ENCODE measurements at places on chromosomes 7 and 10.

DNA sequence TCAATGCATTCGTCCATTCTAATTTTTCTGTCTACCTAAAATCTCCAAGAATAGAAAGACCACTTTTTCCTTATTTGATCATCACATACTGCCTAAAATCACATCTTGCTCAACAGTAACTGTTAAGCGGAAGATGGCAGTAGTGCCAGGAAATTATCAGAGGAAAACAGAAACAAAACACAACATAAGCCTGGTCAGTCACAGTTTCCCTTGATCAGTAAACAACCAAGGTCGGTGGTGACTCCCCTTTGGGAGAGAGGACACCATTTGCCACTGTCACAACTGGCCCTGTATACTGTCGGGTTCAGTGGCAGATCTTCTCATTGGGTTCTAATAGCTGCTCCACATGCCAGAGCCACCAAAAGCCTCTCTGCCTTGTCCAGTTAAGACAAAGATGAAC is 106.6 kb downstream of the PLXNA4 start:
- no peak for DNase-seq

DNA sequence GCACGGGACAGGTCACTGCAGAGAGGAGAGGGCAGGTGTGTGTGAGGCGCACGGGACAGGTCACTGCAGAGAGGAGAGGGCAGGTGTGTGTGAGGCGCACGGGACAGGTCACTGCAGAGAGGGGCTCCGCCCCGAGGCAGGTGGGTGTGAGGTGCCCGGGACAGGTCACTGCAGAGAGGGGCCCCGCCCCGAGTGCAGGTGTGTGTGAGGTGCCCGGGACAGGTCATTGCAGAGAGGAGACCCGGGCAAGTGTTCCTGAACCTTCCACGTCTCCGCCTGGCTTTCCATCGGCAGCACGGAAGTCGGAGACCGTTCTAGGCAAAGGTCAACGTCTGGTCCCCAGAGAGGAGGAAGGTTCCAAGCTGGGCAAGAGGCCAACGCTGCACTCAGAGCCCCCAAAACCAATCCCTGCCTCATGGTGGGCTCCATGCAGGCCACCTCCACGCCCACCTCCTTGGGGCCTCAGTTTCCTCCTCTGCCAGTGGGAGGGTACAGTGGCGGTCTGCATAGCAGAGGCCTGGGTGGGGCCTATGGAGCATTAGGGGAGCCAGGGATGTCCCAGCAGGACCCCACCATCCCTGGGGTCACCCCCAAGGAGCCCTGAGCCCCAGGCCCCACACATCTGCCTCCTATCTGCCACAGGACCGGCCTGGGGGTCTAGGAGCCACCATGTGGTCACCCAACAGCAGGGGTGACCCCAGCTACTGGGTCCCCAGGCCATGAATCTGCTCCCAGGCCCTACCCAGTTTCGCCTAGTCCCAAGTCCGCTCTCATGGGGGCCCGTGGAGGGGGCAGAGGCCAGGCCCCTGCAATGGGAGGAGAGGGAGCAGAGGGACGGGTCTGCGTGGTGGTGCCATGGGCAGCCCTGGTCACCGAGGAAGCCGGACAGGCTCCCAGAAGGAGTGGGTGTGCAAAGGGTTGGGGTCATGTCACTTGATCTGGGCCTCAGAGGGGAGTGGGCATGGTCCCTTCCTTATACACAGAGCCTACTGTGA is 57.0 kb downstream of the STK32C start:
- no peak for DNase-seq

DNA sequence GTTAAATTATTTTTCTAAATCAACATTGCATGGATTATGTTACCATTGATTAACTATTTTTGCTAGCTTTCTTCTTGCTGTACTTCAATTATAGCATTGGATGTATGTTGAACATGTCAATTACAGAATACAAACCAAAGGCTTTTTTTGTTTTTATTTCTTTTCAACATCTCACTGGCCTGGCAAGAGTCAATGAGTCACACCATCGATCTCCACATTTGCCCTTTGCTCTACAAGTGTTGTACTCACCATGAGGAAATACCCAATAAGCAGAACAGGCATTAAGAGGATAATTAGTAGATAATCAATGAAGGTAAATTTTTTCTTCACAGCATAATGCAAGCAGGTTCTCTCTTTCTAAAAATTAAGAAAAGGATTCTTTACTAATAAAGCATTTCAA is 23.3 kb downstream of the ANKRD22 start:
- DNase-seq = no peak

- DNase-seq = no peak
Observed at GRCh38 chr10:73601486-73601921, 10.4 kb upstream of the USP54 start.

DNA sequence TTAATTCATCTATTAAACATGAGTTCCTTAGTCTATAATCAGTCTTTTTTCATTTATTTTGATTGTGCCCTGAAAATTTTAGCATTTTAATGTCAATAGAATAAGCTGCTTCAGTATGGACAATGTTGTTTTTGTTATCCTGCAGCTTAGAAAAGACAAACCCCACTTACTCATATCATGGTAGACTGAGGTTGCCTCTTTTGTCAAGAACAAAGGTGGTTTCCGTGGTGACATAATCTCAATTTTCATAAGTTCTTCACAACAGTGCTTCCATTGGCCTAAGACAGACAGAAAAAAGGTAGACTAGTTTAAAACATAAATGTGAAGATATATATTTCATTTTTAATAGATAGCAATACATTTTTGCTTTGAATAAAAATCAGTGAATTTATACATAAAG is 69.1 kb downstream of the RTKN2 start:
- DNase-seq = no peak

DNA sequence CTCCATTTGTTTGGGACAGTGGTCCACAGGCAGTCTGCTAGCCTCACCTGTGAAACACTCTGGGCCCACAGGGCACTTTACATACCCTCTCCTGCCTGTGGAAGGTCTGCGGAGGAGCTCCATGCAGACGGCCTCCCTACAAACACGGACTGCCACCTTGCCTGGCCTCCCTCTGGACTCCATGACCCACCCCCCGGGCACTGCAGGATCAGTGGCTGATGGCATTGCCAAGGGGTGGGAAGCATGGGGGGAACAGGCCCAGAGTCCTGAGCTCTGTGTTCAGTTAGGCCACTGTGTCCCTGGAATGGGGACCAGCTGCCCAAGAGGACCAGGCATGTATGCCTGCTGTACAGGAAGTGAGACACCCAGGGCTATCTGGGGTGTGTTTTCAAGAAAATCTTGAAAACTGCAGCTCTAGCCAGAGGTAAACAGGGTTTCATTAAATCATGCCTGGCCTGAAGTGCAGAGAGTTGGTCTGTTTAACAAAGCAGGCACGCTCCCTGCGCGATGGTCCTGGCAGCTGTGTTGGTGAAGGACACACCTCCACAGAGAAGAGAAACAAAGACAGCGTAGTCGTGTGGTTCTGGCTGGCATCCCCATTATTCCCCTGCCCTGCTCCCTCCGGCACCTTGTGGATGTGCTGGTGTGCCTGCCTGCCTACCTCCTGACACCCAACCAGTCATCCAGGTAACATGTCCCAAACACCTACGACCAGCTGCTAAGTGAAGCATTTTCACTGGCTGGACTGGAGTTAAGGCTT is 470.8 kb upstream of the ZMIZ1 start:
- no peak for DNase-seq

- DNase-seq = no peak
Observed at GRCh38 chr10:99852481-99853213, 70.2 kb downstream of the ABCC2 start.

GRCh38 chr7:12567015-12567414 is 3.5 kb upstream of the SCIN start:
- no peak for DNase-seq

DNA sequence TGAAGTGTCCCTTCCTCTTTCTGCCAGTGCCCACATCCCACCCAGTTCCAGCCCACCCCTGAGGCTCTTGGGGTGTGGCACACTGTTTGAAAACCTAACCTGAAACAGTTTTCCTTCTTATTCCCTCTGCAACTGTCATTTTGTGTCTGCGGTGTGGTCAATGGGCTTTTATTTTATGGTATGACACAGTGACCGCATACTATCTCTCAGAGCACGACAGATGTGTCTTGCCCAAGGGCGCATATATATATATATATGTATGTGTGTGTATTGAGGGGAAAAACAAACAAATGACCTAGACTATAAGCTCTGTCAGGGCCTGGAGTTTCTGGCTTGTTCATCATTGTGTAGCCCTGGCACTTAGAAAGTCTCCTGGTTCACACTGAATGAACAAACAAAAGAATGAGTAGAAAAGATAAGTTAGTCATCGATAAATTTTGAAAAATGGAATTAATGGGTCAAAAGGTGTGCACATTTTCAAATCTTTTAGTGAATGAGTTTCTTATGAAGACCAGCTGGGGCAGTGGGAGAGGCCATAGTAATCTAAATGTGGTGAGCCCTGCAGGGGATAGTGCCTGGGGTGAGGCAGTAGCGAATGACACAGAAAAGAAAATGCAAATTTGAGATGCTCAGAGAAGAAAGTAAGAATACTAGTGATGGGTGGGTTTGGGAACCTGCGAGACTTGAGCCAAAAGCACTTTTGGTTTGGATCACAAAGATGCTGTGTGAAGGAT is 198.4 kb downstream of the SNX10 start:
- DNase-seq = no peak

DNA sequence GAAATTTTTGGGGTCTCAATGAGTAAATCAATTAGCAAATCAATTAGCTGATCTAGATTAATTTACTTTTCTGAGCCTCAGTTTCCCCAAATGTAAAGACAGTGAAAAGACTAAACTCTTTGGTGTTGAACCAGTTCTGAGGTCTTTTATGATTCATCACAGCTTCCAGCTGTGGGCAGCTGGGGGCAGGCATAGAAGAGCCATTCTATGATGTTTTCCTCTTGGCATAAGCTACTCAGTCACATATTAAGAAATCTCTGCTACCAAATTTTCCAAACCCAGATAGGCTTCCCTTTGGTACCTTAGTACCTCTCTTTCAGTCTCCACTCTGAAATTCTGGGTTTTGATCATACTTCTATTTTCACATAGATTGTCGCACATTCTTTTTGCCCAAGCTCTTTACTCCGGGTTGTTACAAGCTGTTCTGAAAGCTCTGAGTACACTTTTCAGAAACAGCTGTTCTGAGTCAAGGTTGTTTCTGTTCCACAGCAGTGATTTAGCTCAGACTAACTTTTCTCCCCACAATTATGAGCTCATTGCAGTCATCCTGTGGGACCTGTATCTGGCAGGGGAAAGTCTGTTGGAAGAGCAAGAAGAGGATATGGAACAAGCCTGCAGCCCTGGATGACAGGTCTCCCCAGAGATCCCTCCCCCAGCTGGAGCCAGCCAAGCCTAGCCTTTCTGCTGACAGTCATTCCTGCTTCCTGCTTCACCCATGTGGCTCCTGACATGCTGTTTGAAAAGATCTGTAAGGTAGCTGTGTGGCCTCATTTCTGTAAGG is 599.6 kb upstream of the GHITM start:
- no peak for DNase-seq

- no peak for DNase-seq
Observed at GRCh38 chr7:94274828-94275227, 119.9 kb upstream of the COL1A2 start.

GRCh38 chr7:29077176-29077575 is 69.2 kb downstream of the CPVL start:
- no peak for DNase-seq

DNA sequence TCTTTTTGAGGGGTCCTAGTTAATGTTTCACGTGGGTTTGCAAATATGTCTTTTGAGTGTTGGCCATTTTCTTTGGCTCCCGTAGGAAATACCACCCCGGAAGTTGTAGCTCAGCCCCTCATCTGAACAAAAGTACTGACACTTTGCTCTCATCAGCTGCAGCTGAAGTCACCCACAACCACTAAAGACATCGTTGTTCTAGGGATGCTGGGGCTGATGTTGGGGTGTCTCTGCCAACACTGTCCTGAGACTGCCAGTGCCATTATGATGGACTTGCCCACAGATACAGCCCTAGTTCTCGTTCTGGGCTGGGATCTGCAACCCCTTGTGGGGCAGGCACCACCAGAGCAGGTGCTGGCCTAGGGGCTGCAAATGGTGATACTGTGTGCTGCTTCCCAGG is 82.6 kb upstream of the ARHGAP21 start:
- no peak for DNase-seq

GRCh38 chr10:74957285-74957961 is 131.0 kb downstream of the KAT6B start:
- no peak for DNase-seq

DNA sequence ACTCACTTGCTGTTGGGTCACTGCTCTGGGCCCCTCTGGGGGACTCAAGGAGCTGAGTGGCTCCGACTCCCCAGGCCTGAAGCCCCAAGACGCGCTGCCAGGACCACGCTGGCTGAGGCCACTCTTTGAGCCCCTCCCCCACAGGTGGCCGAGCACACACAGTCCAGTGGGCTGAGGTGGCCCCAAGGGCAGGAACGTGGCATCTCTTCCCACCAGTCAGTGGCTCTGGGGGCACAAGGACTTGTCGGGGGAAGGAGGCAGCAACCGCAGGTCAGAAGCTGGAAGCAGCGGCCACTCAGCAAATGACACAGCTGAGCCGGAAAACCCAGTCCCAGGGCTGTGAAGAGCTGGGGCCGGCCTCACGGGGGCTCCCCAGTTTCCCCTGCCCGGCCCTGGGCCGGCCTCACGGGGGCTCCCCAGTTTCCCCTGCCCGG is 24.1 kb downstream of the GRIFIN start:
- no peak for DNase-seq

- peak; percentile 10 for DNase-seq
Observed at GRCh38 chr7:77759294-77759889, 38.8 kb downstream of the TMEM60 start.

DNA sequence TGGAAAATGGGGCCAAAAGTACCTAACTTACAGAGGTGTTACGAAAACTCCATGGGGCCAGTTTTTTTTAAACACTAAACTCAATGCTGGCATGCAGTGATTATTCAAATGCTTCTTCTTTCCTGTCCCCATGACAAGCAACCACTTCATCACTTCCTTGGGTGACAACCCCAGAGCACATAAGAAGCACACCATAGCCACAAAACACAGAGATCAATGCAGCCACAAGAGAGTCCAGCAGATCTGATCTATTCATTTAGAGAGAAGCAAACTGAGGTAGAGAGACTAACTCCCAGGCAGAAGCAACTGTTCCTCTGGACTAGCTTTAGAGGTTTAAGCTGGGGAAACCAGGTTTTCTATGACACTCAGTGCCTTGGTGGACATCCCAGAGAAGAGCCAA is 180.0 kb downstream of the GRID1 start:
- DNase-seq = no peak
